GDM1 (cell line): ENCODE measurements at places on chromosomes 2 and 18.

GRCh38 chr18:25099895-25100294 lies 252.1 kb downstream of the ZNF521 start:
- DNase-seq = no peak

- DNase-seq = no peak
Measured at GRCh38 chr18:8996771-8997432, 105.6 kb upstream of the NDUFV2 start.

- no peak for DNase-seq
Measured at GRCh38 chr2:29119211-29119610, 4.0 kb downstream of the CLIP4 start.

DNA sequence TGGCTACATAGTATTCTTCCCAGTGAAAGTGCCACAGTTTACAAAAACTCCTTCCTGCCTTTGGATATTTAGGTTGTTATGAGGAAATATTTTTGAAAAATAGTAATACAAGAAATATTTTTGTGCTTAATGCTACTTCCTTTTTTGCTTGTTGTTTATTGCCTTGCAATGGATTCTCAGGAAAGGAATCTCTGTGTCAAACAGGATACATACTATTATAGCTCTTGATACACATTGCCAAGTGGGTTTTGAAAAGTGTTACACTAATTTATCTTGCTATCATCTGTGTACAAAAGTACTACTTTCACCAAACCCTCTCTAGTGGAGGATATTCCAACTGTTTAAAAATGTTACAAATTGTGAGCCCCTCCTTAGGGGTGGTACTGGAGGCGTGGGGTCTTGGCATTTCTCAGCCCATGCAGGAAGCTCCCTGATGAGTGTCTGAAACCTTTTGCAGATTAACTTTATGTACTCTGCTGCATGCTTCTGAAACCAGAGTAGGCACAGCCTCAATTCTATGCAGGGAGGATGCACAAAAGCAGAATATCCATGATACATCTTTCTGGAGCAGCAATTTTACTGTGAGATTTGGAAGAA lies 54.5 kb downstream of the EVA1A start:
- no peak for DNase-seq

GRCh38 chr2:217360781-217361482 lies 501.1 kb upstream of the TNP1 start:
- no peak for DNase-seq

- DNase-seq = peak; percentile 49
Measured at GRCh38 chr2:167135706-167136105, 247.4 kb downstream of the XIRP2 start.

GRCh38 chr2:128425216-128425615 lies 106.5 kb upstream of the HS6ST1 start:
- no peak for DNase-seq

- DNase-seq = peak; percentile 16
Measured at GRCh38 chr2:101419096-101419663, 31.9 kb upstream of the CREG2 start.

GRCh38 chr2:240788482-240788881 lies 31.5 kb downstream of the KIF1A start:
- DNase-seq = no peak

DNA sequence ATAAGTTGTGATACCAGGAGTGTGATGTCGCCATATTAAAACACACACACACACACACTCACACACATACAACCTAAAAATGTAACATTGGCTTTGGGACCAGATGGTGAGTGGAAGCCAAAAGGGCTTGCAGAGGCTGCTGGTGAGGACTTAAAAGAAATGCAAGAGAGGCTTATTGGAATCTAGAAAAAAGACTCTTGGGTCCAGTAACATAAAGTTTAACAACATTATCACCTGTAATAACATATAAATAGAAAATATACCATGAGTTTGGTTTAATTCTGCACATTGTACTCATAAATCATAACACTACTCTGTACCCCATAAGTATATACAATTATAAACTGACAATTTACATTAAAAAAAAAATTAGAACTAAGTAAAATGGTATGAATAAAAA lies 74.4 kb upstream of the MYCN start:
- DNase-seq = no peak
